ENCODE measurements at places on chromosomes 2 and 18. TPM values are rescaled to one million over a fixed set of nuclear protein-coding genes. Genes with fewer than 3 reads are reported as not detected.

LYG2 gene
- not detected for total RNA-seq

KIF1A gene
- total RNA-seq = not detected

WDR12 gene
- total RNA-seq = 69.8 TPM

HOXD11 gene
- not detected for total RNA-seq
